ENCODE measurements at places on chromosomes 12 and 14.
A peak's percentile ranks its signal among the peaks of the same experiment; 100 is the strongest.

- no peak overlapping the region for H3K4me3 ChIP-seq
- H3K4me1 ChIP-seq, result no peaks in the 10 kb centered on the region
- peaks cover 3% of the 10 kb centered on the region for H3K27me3 ChIP-seq
- H3K27ac ChIP-seq, result no peak overlapping the region
- no peak for DNase-seq
- H3K36me3 ChIP-seq, result no peaks in the 10 kb centered on the region
Observed at GRCh38 chr14:62532181-62532580, 513.1 kb downstream of the KCNH5 start.

DNA sequence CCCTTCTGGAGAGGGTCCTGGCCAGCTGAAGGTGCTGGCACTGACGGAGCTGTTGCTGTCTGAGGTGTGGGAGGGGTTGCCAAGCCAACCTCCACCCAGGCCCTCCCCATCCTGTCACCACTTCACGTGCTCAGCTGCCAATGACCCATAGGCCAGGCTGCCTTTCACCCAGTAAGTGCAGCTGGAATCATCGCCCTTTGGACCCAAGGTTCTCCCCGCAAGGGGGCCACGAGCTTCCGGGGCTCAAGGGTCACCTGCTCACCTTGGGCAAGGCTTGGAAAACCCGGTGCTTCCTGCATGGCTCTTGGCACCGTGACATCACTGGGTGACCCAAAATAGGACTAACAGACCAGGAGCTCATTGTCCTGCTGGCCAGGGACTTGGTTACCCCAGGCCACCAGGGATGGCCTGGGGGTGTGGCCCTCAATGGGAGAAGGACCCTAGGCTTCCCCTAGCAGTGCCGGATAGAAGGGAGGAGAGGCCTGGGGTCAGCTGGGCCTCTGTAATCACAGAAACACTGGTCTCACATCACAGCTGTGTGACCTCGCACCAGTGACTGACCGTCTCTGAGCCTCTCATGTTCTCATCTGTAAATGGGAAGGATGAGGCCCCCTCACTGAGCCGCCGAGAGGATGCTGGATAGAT lies 51.3 kb downstream of the CCDC85C start:
- peaks cover 3% of the 10 kb centered on the region for H3K27me3 ChIP-seq
- no peak overlapping the region for H3K4me3 ChIP-seq
- no peak for DNase-seq
- peaks cover 56% of the 10 kb centered on the region for H3K4me1 ChIP-seq

DNA sequence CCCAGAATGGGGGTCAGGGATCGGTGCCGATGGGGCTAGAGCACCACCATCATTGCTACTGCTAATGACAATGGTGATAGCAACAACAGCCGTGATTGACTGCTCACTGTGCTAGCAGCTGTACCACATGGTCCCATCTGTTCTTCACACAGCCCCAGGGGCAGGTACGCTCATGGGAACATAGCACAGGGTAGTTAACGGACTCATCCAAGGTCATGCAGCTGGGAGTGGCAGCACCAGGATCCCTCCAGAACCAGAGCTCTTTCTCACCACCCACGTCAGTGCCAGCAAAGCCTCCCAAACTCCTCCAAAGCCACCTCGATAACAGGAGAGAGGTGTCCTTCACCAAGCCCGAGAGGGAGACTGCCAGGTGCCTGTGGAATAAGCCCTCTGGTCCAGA lies 11.2 kb upstream of the DYNC1H1 start:
- DNase-seq, result no peak
- H3K4me1 ChIP-seq, result peaks cover 14% of the 10 kb centered on the region
- H3K4me3 ChIP-seq, result no peak overlapping the region

DNA sequence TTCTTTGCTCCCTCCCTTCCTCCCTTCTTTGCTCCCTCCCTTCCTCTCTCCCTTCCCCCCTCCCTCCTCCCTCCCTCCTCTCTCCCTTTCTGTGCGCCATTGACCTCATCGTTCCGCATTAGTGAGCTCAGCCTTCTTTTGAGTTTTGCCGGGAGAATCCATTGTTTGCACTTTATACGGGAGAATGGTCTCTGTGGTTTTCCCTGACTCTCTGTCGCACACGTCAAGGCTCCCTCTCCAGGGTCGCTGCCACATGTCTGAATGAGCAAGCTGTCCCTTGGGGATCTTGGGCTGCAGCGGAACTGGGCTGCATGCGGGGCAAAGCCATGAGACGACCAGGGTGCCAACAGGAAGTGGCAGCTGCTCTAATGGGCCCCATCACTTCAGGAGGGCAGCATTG lies 118.5 kb downstream of the GLT1D1 start:
- peaks cover 74% of the 10 kb centered on the region for H3K4me1 ChIP-seq
- no peak overlapping the region for H3K4me3 ChIP-seq
- no peak for DNase-seq

GRCh38 chr14:58817846-58818245 lies 180.1 kb downstream of the DACT1 start:
- H3K27me3 ChIP-seq, result peaks cover 4% of the 10 kb centered on the region
- H3K4me3 ChIP-seq, result no peak overlapping the region
- no peak for DNase-seq

DNA sequence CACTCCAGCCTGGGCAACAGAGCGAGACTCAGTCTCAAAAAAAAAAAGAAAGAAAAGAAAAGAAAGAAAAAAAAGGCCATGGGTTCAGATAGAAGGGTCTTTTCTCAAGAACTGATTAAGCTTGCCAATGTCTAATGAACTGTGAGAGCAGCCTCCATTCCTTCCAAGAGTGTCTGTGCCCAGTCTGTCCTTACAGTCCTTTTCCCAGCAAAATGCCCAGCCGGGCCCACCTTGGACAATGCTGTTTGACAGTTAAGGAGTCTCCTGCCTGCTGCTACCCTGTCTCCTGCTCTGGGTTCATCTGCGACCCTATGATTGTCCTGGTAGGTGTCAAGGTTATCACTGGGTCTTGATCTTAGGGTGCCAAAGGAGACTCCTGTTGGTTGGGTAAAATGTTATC lies 21.4 kb downstream of the SYNE3 start:
- H3K27me3 ChIP-seq, result peaks cover 9% of the 10 kb centered on the region
- peaks cover 18% of the 10 kb centered on the region for H3K4me1 ChIP-seq
- H3K36me3 ChIP-seq, result no peaks in the 10 kb centered on the region
- H3K4me3 ChIP-seq, result no peak overlapping the region

DNA sequence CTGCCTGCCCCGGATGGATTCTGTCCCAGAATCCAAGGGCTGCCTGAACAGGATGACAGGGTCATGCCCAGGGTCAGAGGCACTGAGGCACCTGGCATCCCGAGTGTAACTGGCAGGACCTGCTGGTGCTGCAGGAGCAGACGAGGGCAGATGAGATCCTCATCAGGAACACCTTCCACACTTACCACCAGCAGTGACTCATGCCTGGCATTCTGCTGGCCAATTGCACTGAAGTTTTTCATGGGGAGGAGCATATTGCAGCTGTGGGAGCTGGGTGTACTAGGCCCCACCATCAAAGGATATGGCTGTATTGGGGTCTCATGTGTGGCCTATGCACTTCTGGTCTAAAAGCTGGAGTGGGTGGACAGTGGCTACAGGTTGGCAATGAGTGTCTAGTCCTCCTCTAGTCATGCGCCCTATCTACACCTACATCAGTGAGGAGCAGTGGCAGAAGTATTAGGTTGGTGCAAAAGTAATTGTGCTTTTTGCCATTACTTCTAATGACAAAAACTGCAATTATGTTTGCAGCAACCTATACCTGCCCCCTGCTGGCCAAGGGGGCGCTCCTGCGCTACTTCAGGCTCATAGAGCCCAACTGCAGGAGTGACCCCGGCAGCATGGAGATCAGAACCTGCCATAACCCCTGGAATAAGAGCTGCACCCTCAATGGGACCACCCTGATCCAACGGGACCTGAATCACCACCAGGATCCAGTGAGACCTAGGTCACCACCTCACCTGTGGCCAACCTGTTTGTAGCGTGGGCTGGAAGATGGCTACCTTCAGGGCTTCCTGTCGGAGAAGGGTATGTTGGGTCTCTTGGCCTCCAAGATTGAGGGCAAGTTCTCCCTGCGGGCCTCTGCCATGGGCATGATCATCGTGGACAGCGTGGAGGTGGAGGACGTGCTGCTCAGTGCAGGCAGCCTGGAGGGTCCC lies 8.0 kb upstream of the C12orf42 start:
- no peak overlapping the region for H3K4me3 ChIP-seq
- H3K27ac ChIP-seq, result no peak overlapping the region
- DNase-seq, result peak; percentile 46
- peaks cover 19% of the 10 kb centered on the region for H3K27me3 ChIP-seq

- peaks cover 33% of the 10 kb centered on the region for H3K36me3 ChIP-seq
- H3K4me1 ChIP-seq, result peaks cover 23% of the 10 kb centered on the region
- DNase-seq, result no peak
Observed at GRCh38 chr14:102223682-102224081, 81.3 kb downstream of the MOK start.

- H3K4me3 ChIP-seq, result no peak overlapping the region
- no peak overlapping the region for H3K27ac ChIP-seq
- DNase-seq, result no peak
- no peaks in the 10 kb centered on the region for H3K4me1 ChIP-seq
- H3K36me3 ChIP-seq, result no peaks in the 10 kb centered on the region
- no peaks in the 10 kb centered on the region for H3K27me3 ChIP-seq
Observed at GRCh38 chr12:71335151-71335962, 104.2 kb upstream of the LGR5 start.

- peaks cover 3% of the 10 kb centered on the region for H3K27me3 ChIP-seq
- DNase-seq, result no peak
- H3K4me3 ChIP-seq, result no peak overlapping the region
- H3K27ac ChIP-seq, result no peak overlapping the region
- H3K36me3 ChIP-seq, result no peaks in the 10 kb centered on the region
Observed at GRCh38 chr14:34498684-34499412, 36.8 kb upstream of the SPTSSA start.

DNA sequence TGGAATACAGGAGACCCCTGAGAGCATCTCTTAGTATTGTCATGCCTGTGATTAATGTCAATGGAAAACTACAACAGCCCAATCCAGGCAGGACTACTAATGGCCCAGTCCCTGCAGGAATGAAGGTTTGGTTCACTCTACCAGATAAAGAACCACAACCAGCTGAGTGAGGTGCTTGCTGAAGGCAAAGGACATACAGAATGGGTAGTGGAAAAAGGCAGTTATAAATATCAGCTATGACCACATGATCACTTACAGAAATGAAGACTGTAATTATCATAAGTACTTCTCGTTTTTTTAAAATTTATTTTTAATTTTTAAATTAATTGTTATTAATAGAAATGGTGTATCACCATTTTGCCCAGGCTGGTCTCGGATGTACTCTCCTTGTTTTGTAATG lies 17.2 kb upstream of the LPCAT3 start:
- H3K4me3 ChIP-seq, result no peak overlapping the region
- DNase-seq, result no peak
- peaks cover 12% of the 10 kb centered on the region for H3K4me1 ChIP-seq
- H3K27me3 ChIP-seq, result peaks cover 4% of the 10 kb centered on the region
- H3K27ac ChIP-seq, result no peak overlapping the region

GRCh38 chr12:107666009-107666408 lies 19.6 kb upstream of the PWP1 start:
- H3K4me3 ChIP-seq, result no peak overlapping the region
- no peak overlapping the region for H3K27ac ChIP-seq
- no peaks in the 10 kb centered on the region for H3K36me3 ChIP-seq
- H3K27me3 ChIP-seq, result peaks cover 21% of the 10 kb centered on the region
- H3K4me1 ChIP-seq, result peaks cover 3% of the 10 kb centered on the region

DNA sequence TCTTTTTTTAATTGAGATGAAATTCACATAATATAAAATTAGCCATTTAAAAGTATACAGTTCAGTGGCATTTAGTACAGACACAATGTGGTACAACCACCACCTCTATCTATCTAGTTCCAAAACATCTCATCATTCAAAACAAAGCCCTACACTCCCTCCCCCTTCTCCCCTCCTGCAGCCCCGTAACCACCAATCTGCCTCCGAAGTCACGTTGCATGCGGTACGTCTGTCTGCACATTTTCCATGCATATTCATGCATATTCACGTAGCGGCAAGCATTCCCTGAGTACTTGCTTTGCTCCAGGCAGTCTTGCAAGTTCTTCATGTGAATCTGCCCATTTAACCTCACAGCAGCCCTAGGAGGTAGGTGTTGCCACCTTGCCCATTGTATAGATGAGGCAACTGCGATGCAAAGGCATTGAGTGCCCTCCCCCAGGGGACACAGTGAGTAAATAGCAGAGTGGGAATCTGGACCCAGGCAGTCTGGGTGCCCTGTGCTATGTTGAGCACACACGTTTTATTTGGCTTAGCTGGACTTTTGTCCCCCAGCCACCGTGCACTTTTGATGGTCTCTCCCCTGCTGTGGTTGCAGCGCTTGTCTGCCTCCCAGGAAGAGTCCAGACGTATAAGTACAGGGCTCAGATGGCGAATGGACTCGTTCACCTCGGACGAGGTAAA lies 43.4 kb downstream of the RIN3 start:
- H3K4me3 ChIP-seq, result no peak overlapping the region
- peaks cover 8% of the 10 kb centered on the region for H3K27me3 ChIP-seq
- no peak overlapping the region for H3K27ac ChIP-seq
- H3K4me1 ChIP-seq, result peaks cover 7% of the 10 kb centered on the region

- no peak for DNase-seq
- H3K27ac ChIP-seq, result peak overlapping the region; percentile 66
- H3K36me3 ChIP-seq, result no peaks in the 10 kb centered on the region
- H3K4me3 ChIP-seq, result no peak overlapping the region
- peaks cover 76% of the 10 kb centered on the region for H3K4me1 ChIP-seq
- no peaks in the 10 kb centered on the region for H3K27me3 ChIP-seq
Observed at GRCh38 chr14:68286667-68287066, 467.1 kb downstream of the RAD51B start.

- no peaks in the 10 kb centered on the region for H3K36me3 ChIP-seq
- no peak for DNase-seq
- no peaks in the 10 kb centered on the region for H3K4me1 ChIP-seq
- H3K27ac ChIP-seq, result no peak overlapping the region
Observed at GRCh38 chr12:52860102-52860823, 11.5 kb upstream of the KRT78 start.

GRCh38 chr14:100156776-100157175 lies 2.7 kb downstream of the DEGS2 start:
- H3K27ac ChIP-seq, result no peak overlapping the region
- H3K4me3 ChIP-seq, result no peak overlapping the region
- peaks cover 18% of the 10 kb centered on the region for H3K4me1 ChIP-seq
- no peak for DNase-seq
- peaks cover 75% of the 10 kb centered on the region for H3K27me3 ChIP-seq

DNA sequence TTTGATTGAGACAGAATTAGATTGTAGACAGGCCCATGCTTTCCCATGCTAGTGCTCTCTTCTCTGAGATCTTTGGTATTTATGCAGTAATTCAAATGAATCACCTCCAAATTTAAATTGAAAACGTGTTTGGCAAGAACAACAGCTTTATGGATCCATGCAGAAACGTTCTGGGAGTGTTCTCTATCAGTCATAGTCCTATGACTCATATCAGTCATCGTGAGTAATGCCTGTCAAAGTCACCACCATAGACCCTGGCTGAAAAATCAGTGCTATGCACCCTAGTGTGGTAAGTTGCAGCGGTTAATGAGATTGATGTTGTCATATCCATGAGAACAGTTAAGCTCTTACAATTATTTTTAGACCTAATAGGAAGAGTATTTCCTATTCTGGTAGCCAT lies 90.1 kb upstream of the FOXG1 start:
- H3K27ac ChIP-seq, result no peak overlapping the region
- no peak for DNase-seq
- peaks cover 4% of the 10 kb centered on the region for H3K27me3 ChIP-seq
- H3K4me3 ChIP-seq, result no peak overlapping the region

- no peak for DNase-seq
- no peak overlapping the region for H3K27ac ChIP-seq
- peaks cover 5% of the 10 kb centered on the region for H3K36me3 ChIP-seq
- no peaks in the 10 kb centered on the region for H3K27me3 ChIP-seq
- no peak overlapping the region for H3K4me3 ChIP-seq
- H3K4me1 ChIP-seq, result no peaks in the 10 kb centered on the region
Observed at GRCh38 chr14:57761800-57762199, 104.1 kb downstream of the SLC35F4 start.

GRCh38 chr14:81246461-81247270 lies 25.9 kb upstream of the GTF2A1 start:
- no peak overlapping the region for H3K27ac ChIP-seq
- DNase-seq, result no peak
- peaks cover 20% of the 10 kb centered on the region for H3K36me3 ChIP-seq
- peaks cover 7% of the 10 kb centered on the region for H3K27me3 ChIP-seq

Data from nephron progenitor cell (in vitro differentiated cells).